ENCODE measurements at places on chromosomes 3 and 15. TPM values are rescaled to one million over a fixed set of nuclear protein-coding genes. Genes with fewer than 3 reads are reported as not detected.

TMEM266 gene
- 0.11 TPM for polyA plus RNA-seq

CYP1A2 gene
- not detected for polyA plus RNA-seq

AGTR1 gene
- 24.8 TPM for polyA plus RNA-seq

- no peak for DNase-seq
These were observed 13.3 kb upstream of the CHRNB4 start for GRCh38 chr15:78654272-78654671.

DNA sequence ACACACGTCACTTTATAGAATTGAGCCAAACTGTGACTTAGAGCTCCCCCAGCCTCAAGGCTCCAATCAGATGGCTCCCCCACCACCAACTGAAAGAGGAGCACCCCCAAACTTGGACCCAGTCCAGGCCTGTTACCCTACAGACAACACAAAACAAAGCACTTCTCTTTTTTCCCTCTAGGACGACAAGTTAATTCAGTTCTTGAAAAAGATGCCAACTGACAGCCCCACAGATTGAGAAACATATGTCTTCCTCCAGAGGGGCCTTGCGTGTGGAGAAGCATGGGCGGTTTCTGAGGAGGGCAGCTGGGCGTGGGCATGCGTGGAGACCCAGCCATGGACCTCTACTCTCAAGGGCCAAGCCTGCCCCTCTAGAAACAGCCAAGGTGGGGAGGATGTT is 229.5 kb downstream of the SHQ1 start:
- DNase-seq = no peak

DNA sequence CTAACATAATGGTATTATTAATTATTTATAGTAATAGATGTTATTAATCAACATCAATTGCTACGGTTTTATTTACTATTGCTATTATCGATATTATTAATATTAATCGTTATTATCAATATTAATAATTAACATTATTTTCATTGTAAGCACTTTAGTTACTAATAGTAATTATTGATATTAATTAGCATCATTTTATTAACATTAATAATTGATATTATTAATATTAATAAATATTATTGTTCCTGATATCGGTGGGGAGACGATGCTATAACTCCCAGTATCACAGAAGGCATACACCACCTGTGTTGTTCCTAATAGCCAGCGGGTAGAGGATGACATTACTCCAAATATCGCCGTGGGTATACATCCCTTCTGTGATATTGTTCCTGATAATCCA is 335.5 kb downstream of the MEX3B start:
- no peak for DNase-seq

Measured in urinary bladder (tissue), 4 donors.